ENCODE measurements at places on chromosomes 5 and 9.

DNA sequence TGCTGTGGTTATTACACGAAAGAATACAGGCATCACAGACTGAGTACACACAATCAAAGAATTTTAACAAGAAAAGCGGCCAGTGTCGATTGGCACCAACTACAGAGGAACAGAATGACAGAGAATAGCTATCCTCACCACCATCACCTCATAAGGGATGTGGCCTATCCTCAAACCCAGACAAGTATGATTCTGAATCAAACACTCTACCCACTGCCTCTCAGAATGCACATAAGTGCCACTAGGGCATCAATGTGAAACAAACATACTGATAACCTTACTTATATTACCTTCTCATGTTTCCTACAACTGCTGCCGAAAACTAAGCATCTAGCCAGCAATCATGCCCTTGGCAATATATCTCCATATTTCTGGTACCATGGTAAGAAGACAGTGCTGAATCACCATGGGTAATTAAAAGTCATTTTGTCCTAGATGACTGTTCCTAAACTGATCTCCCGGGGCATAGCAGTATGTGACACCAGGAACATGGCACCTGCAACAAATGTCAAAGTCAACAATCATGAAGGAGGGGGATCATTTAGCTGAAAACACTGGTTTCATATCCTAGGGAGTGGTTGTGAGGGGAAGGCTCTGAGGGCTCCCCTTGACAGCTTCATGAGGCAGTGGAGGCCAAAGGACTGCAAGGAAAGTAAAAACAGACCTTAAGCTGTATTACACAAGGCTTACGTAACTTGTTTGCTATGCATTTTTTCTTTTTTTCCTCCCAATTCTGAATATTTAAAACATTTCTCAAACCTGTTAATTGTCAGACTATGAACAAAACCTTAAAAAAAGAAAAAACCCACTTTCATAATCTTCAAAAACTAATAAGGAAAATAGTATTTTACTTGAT, 88.3 kb downstream of the LHFPL2 start:
- no peak for DNase-seq

DNA sequence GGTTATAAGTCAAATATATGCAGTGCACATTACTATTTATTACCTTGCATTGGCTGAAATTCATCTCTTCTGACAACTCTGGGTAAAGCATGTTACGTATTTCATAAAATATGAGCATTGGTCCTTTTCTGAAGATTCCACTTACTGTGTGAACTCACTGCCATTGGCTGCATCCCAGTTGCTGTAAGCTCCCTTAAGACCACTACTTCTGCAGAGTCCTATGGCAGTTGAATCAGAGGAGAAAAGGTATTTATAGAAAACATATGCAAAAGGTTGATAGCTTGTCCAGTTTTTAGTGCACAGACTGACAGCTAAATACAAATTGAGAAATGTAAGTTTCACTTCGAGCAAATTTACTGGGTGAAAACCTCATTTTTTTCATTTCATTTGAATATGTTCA, 394.6 kb upstream of the ARRDC3 start:
- DNase-seq, result no peak

DNA sequence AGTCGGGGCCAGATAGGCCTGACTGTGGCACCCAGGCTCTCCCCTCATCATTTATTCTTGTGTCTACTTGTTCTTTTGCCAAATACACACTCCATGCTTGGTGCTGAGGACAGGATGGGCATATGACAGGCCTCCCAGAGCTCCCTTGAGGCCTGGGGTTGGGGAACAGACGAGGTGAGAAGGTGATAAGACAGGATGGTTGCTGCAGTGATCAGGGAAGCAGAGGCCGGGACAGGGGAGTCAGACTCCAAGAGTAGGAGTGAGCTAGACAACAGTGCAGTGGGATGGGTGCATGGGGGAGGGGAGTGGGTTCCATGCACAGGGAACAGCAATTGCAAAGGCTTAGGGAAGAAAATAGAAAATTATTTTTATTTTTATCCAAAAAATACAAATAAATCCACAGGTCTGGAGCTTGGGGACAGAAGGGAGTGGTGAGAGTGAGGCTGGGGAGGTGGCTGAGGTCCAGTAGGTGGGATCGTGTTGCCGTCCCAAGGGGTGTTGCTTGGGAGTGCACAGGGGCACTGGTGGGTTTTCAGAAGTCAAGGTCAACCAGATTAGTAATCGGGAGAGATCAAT, 3.4 kb upstream of the AMBP start:
- no peak for DNase-seq

- DNase-seq, result no peak
Measured at GRCh38 chr5:66174338-66174737, 30.2 kb downstream of the SREK1 start.

DNA sequence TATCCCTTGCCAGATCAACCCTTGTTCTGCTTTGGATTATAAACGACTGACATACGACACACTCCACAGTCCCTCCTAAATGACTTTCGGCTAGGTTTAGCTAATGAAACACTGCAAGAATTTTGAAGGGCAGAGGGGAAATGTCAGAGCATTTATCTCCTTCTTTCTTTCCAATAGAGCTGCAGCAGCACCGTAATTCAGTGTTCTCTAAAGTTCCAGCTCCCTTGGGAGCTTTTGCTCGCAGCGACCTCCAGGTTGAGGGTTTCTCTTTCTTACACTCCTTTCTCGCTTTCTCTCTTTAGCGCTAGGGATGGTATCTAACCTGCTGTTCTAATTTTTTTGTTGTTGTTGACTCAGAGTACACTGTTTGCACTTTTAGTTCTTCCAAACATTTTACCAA, 467.1 kb upstream of the ST8SIA4 start:
- DNase-seq, result no peak

GRCh38 chr5:172745838-172746237, 25.2 kb downstream of the DUSP1 start:
- no peak for DNase-seq

- no peak for DNase-seq
Measured at GRCh38 chr9:88398016-88398415, 9.8 kb downstream of the SPIN1 start.

- no peak for DNase-seq
Measured at GRCh38 chr5:77928776-77929300, 152.7 kb upstream of the TBCA start.

DNA sequence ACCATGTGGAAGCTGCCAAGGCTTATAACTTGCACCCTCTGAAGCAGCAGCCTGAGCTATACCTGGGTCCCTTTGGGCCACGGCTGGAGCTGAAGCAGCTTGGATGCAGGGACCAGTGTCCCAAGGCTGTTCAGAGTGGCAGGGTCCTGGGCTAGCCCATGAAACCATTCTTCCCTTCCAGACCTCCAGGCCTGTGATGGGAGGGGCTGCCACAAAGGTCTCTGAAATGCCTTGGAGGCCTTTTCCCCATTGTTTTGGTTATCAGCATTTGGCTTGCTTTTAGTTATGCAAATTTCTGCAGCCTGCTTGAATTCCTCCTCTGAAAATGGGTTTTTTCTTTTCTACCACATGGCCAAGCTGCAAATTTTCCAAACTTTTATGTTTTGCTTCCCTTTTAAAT, 433.7 kb upstream of the ACO1 start:
- DNase-seq, result no peak

GRCh38 chr5:4661326-4661725, 478.8 kb upstream of the ADAMTS16 start:
- DNase-seq, result no peak

- no peak for DNase-seq
Measured at GRCh38 chr5:135030123-135030955, 3.7 kb downstream of the PITX1 start.

DNA sequence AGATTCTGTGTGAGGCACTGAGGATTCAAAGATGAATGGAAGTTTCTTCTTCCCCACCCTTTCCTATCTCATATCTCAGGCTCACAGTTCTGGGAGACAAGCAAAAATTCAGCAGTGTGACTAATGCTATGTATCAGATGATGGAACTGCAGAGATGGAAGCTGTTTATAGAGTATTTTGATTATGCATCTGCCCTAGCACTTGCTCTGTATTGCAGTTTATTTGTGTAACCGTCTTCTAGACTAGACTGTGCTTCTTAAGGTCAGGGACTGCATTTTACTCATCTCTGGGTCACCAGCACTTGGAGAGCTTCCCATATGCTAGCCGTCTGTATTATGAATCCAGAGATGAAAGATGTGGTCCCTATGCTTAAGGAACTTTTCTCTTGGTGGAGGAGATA, 12.6 kb downstream of the CAVIN4 start:
- no peak for DNase-seq

DNA sequence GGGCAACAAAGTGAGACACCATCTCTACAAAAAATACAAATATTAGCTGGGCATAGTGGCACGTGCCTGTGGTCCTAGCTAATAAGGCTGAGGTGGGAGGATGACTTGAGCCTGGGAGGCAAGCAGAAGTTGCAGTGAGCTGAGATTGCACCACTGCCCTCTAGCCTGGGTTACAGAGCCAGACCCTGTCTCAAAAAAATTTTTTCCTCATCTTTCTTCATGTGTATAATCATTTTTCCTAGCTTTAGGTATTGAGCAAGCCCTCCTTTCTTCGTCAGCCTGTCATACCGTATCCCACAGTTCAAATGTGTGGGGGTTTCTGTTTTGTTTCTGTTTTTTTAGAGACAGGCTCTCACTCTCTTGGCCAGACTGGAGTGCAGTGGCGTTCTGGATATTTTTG, 41.3 kb downstream of the EHMT1 start:
- no peak for DNase-seq

GRCh38 chr5:35754481-35754880, 102.2 kb upstream of the IL7R start:
- no peak for DNase-seq

DNA sequence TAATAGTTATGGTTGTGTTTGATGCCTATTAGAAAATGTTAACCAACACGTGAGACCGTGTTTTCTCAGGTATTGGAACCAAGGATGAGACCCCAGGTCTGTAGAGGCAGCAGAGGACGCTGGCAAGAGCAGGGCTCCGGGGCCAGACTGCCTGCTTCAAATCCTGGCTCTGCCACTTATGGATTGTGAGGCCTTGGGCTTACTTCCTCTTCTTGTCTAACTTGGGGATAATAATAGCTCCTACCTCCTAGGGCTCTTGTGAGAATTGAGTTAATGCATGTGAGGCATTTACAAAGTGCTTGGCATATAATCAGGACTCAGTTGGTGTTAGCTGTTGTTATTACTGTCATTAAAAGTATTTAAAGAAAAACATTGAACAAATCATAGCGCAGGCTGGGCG, 85.5 kb upstream of the PITX1 start:
- DNase-seq, result no peak

DNA sequence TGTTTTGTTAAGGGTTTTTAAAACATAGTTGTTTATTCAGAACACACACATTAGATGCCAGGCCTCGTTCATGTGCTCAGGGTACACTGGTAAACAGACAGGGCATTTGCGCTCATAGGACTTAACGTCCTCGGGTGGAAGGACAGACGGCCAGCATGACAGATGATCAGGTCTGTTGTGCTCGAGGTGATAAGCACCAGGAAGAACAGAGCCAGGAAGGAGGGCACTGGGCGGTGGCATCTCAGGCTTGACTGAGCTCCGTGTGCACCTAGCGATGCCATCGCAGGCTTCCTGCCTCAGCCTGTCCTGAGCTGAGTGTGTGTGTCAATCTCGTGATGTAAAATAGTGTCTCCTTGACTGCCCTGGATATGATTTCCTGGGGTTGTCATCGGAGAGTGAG, 96.5 kb downstream of the EHMT1 start:
- peak; percentile 23 for DNase-seq

DNA sequence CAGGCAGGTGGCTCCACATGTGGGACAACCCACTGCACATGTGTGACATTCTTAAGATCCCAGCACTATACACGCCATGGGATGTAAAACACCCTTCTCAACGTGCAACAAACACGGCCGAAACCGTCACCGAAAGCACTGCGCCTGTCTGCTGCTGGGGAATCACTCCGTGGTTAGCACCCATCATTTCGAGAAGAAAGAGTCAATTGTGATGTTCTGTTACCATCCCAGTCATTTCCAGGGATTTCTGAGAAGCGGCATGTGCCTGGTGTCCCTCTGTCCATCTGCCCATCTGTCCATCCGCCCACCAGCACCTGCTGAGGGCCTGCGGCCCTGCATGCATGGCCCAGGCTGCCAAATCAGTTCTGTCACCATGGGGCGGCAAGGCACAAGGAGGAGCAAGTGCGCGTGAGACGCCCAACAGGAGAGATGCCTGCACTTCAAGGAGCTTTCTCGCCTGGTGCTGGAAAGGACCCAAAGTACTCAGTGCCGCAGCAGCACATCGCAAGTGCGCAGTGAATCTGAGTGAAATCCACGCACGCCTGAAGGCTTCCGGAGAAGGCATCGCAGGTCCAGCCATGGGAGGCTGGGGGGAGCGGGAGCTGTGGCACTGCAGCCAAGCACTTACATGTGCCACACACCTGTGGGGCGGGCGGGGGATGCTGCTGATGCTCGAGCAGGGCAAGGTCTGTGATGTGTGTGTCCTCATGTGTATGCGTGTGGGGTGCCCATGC, 38.0 kb downstream of the VAV2 start:
- no peak for DNase-seq

DNA sequence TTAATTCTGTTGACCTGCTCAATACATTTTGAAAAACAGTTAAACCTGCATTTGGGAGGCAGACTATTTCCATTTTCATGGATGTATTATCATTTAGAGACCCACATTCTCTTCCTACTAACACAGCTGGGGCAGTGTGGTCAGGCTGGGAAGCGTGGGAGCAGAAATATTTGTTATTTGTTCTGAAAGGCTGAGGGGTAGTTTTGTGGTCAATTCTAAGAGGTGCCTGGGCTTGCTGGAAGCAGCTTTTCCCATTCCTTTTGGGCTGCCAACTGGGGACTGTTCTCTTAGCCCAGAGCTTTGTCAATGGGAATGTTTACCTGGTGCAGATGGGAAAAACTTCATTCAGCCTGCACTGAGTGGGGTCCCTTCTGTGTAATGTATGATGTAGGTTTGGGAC, 171.4 kb upstream of the DAP start:
- no peak for DNase-seq

DNA sequence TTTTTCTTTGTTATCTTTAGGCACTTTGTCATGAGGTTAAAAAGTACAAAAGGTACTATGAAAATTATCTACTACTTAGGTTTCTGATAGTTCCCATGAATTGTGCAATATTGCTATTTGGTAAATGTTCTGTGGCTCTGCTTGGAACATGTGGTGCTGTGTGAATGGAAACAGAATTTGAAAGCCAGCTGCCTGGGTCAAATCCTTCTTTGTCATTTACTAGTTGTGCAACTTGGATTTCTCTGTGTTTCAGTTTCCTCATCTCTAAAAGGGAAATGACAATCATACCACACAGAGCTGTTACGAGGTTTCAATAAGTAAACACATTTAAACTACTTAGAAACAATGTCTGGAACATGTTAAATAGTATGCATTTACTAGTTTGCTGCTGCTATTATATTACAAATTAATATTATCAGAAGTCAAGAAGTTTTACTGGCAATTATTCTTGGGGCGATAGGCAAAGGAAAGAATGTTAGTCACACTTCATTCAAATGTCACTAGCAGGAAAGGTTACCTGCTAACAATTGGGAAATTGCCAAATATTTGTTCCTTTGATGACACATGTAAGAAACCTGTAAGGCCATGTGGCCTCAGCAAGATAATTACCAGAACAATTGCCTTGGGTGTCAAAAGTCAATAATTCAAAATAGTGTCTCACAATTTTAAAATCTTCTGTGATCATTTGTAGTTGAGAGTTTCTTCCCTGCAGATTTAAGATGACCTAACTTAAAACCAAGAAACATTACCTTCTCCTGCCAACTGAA, 184.8 kb downstream of the KIAA0825 start:
- peak; percentile 19 for DNase-seq

- no peak for DNase-seq
Measured at GRCh38 chr9:127546125-127546832, 65.8 kb upstream of the STXBP1 start.

GRCh38 chr5:158099571-158100105, 240.7 kb upstream of the CLINT1 start:
- DNase-seq, result no peak

GRCh38 chr9:35948901-35949318, 9.0 kb downstream of the OR2S2 start:
- no peak for DNase-seq

Data from prostate gland (tissue), 2 donors.